ENCODE measurements at places on chromosomes 1 and 21.
A peak's percentile ranks its signal among the peaks of the same experiment; 100 is the strongest.

DNA sequence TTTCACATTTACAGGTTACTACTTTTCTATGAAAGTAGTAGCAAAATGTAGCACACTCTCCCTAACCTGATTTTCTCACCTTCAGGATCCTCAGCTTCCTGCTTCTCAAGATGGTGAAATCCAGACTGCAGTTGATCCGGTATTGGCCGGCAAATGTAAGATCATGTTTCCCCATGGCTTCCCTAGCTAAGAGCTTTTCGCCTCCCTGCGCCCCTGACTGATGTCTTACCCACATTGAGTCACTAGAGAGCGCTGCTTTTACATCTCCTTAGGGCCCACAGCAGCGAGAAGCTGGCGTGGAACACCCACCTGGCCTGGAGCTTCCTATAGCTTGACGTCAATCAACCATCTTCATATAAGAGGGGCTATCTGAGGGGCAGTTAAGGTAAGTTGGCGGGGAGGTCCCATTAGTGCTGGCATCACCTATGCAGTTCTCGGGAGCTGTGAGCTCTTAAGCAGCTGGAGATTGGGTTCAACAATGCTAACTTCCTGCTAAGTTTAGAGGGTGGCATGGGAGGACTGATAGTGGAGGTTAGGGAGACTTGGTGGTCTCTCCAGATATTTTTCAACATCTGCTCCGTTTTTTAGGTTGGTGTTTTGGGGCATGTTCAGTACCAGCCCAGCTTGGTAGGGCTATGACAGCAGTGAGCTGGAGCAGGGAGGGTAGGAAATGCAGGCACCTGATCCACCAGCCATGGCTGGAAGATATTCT, 5.5 kb downstream of the PTPN7 start:
- peak; percentile 71 for DNase-seq

DNA sequence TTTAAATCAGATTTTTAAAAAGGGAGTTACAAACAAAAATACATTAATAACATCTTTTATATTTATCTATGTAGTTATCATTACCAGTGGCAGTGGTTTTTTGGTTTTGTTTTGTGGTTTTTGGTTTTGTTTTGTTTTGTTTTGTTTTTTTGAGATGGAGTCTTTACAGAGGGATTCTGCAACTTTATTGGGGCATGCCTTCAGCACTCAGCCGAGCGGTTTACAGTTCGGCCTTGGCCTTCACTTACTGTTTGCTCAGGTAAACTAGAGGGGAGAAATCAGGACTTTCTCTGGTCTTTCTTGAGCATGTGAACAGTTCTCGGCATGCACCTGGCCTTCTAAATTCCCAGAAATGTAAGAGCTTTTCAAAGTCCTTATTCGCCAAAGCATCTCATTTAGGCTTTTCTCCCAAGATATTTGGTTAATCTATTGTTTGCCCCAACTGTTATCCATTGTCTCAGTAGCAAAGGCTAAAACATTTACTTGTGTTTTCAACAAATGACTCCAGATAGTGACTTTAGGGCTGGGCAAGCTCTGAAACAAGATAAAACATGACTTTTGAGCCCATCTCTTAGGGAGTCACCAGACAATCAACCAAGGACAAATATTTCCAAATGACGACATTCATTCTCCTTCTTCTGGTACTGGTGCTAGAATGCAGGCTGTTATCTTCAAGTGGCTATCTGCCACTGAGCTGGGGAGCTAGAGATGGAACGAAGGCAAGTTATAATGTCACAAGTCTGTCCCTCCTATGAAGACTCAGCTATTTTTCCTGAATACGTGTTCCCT, 48.4 kb upstream of the ADORA3 start:
- DNase-seq = no peak

DNA sequence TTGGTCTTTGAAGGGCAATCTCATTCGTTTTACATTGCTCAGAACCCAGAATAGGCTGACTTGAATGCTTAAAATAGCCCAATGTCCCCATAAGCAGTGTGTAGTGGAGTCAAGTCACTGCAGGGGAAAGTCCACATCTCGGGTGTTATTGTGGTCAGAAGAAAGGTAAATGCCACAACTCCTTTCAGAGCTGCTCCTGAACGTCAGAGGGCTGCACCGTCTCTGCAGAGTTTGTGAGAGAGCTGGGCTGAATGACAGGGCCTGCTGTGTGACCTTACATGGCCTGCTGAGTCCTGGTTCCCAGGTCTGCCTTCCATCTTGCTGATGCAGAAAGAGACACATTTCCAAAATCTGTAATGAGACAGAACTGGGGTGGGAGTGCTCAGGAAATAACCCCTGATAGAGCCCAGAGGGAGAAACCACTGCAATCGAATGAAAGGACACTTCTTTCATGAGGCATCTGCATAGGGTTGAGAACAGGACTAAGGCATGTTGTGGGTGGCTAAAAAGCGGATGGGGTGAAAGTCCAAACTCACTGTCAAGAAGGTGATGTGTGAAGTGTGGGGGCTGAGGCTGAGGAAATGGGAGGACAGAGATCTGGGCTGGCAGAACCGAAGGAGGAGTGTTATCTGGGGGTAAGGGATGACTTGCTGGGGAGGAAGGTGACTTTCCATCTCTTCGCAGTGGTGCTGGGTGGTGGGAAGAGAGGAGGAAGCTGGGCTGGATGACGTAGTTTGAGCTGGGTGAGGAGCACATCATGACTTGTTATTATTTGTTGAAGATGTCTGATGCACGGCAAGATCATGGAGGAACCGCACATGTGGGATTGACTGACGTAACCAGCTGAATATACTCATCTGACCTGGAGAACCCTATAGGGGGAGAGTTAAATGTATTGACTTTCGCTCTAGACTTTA, 33.7 kb downstream of the XCL2 start:
- no peak for DNase-seq

DNA sequence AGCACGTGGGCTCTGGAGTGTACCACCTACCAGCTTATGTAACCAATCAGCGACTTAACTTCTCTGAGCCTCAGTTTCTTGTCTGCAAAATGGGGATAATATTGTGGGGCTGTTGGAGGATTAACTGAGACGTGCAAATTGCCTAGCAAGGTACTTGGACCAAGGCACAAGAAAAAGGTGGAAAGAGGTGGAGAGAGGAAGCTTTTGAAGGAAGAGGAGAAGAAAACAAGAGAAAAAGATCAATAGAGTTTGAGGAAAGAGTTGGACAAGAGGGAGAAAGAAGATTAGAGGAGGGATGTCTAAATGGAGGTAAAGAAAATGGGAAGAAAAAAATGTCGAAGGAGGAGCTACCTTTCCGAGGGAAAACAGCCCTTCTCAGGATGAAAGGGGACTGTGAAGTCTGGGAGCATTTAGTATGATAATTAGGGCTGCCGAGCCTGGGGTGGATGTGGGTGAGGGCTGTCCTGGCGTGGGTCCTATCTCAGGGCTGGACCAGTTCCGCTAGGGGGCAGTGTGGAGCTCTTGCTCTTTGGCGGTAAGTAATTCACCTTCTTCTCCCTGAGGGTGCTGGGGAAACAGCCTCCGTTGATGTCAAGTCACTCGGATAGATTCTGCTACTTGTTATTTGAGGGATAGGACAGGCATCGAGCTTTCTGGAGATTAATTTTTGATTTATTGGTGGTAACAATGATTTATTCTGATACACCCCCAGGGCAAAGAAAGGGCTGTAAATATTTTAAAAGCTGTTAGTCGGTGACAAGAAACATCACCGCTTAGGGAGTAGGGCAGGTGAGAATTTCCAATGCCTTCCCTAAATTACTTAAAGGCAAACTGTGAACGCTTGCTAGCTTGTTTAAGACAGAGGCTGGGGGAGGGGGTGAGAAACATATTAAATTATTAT, 79.0 kb upstream of the NFASC start:
- DNase-seq = peak; percentile 58
